ENCODE measurements at places on chromosomes 11 and 22.

GRCh38 chr11:11444027-11444803 lies 91.2 kb upstream of the CSNK2A3 start:
- no peak for DNase-seq

- no peak for DNase-seq
Measured at GRCh38 chr11:6746626-6747025, 25.1 kb downstream of the OR2AG2 start.

- no peak for DNase-seq
Measured at GRCh38 chr11:128920666-128921065, 22.0 kb downstream of the TP53AIP1 start.

DNA sequence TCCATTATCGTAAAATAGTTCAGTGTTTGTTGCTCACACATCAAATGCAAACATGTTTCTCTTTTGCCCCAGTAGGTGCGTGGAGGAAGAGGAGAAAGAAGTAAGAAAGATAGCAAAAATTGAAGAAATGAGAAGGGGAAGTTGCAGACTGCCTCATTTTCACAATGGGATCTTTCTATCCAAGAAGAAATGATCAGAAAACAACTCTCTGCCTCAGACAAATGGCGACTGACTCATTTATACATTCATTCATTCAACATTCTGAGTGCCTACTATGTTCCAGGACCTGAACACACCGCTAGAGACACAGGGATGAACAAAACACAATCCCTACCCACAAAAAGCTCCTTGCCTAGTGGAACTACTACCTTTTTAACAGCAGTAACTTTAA lies 367 bp downstream of the HPS5 start:
- no peak for DNase-seq

- no peak for DNase-seq
Measured at GRCh38 chr11:37532271-37532670, 934.2 kb upstream of the RAG2 start.

DNA sequence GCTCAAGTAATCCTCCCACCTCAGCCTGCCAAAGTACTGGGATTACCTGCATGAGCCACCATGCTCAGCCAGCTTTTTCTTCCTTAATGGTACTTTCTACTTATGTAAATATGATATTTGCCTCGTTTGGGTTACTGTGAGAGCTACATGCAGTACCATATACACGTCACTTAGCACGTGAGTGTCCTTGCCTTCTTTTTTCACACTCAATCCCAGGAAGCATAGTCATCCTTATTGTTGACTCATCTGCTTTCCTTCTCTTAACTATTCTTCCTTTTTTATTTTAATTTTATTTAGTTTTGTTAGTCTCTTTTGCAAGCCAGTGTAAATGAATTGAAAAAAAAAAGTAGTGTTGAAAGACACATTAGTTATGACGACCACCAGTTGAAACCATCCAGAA lies 205.9 kb downstream of the HIPK3 start:
- DNase-seq: no peak
